HT1080 (cell line): ENCODE measurements at places on chromosomes 11 and 22. TPM values are rescaled to one million over a fixed set of nuclear protein-coding genes. Genes with fewer than 3 reads are reported as not detected.
A peak's percentile ranks its signal among the peaks of the same experiment; 100 is the strongest.

DNA sequence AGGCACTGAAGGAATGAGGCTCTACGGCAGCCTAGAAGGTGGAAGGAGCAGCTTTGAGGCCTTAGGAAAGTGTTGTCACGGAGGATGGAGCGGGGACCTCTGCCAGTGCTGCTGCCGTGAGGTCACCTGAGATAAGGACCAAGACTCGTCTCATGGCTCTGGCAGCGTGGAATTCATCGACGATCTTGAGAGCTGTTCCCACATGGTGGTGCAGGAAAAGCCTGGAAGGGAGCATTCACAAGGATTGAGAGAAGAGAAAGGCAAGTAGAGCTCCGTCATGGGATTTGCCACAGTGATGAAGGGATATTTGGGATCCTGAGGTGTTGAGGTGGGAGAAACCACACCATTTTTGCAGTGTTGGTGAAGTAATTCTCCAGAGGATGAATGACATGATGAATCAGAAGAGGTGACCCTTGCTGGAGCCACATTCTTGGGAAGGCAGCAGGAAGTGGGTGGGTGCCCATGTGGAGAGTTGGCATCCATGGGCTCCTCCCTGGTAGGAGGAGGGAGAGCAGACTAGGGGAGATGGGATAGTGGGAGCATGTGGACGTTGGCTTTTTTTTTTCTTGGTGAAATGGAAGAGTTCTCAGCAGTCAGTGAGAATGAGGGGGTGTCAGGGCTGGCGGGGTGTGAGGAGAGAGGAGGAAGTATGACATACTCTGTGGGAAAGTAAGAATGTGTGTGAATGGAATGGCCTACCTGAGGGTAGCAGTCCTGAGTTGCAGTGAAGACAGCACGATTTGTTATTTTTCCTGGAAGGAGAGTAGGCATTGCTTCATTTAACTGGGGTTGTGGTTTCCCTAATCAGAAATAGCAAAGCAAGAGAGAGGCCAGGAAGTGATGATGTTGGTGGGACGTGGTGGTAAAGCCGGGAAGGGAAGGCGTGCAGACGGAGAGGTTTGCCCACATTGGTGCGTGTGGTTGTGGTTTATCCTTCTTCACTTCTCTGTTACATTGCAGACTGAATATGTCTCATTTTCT lies 11.1 kb downstream of the PPP6R3 start:
- peak; percentile 91 for DNase-seq

DNA sequence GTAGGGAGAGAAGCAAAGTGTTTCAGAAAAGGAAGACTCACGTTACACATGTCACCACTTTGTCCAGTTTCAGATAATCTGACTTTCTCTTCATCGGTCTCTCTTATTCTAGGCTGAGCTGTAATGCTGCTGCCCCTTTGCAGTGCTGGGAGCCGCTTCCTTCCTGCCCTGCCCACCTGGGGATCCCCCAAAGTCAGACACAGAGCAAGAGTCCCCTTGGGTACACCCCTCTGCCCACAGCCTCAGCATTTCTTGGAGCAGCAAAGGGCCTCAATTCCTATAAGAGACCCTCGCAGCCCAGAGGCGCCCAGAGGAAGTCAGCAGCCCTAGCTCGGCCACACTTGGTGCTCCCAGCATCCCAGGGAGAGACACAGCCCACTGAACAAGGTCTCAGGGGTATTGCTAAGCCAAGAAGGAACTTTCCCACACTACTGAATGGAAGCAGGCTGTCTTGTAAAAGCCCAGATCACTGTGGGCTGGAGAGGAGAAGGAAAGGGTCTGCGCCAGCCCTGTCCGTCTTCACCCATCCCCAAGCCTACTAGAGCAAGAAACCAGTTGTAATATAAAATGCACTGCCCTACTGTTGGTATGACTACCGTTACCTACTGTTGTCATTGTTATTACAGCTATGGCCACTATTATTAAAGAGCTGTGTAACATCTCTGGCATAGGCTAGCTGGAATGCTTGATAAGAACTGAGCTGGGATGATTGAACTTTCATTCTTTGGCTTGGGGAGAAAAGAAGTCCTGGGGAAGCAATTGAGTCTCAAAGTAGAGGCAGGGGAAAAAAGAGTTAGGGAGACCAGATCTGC lies 31.2 kb upstream of the SMIM35 start:
- no peak for DNase-seq

- no peak for DNase-seq
These were observed 257.3 kb downstream of the MIAT start for GRCh38 chr22:26914519-26915185.

The BATF2 gene
- total RNA-seq = 1.6 and 3.1 TPM in 2 replicates

- no peak for DNase-seq
These were observed 10.1 kb upstream of the PRSS23 start for GRCh38 chr11:86790195-86790725.

The MICAL2 gene
- 254 and 314 TPM in 2 replicates for total RNA-seq

- DNase-seq = no peak
These were observed 1.7 kb upstream of the IL2RB start for GRCh38 chr22:37151401-37151800.

The SCGB1A1 gene
- total RNA-seq = not detected in 2 replicates

DNA sequence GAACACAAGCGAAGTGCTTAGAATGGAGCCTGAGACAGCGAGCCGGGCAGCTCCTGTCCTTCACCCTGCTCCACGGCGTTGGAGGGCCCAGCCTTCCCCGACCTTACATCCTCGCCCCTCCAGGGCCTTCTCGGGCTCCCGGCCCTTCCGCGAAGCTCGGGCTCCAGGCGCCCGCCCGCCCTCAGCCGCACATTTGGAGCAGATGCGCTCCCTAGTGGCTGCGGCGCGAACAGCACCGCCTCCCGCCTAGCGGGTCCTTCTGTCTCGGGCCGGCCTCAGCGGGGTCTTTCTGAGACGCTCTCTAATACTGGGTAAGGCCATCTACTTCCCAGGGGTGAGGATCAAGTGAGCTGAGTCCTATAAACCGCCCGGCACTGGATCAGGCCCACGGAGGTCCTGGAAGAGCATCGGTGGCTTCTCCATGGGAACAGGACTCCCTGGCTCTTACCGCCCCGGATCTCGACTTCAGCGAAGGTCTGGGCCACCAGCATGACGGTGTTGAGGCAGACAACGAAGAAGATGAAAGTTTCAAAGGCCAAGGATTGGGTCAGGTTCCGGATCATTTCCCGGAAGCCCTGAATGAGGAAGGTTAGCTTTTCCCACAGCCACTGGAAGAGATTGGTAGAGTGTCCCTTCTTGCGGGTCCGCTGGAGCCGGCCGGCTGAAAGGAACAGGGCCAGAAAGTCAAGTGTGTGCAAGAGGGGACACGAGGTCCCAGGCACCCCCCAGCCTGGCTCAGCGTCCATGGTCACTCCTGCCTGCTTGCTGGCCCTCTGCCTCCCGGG lies 3.7 kb downstream of the CATSPER1 start:
- DNase-seq = peak; percentile 55

GRCh38 chr11:11521306-11522002 lies 100.4 kb downstream of the GALNT18 start:
- peak; percentile 17 for DNase-seq

DNA sequence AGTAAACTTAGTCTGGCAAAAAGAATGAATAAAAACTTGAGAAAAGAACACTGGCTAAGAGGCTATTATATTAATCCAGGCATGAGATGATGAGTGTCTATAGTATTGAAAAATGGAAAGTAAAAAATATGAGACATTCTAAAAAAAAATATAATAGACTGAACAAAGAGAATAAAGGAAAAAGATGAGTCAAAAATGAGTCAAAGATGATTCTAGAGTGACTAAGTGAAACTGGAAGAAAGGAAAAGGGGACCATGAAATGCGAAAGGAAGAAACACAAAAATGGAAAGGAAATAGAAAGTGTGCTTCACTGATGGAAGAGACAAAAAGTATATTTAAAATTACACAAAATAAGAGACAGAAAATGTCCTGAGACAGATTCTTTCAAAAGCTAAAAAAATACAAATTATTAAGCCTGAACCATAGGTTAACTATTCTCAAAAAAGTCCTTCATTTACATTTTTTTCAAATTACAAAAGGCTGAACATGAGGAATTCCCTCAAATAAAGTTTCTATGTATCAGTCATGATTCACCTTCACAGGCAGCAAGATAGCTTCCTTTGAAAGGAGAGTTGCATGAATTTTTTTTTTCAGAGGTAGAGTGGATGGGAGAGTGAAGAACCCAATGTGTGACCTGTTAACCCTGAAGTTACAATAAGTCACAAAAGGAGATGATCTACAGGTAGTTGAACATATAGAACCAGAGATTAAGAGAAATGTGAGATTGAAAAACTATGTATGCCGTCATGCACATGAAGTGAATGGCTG lies 75.2 kb downstream of the EIF3M start:
- DNase-seq = peak; percentile 82

DNA sequence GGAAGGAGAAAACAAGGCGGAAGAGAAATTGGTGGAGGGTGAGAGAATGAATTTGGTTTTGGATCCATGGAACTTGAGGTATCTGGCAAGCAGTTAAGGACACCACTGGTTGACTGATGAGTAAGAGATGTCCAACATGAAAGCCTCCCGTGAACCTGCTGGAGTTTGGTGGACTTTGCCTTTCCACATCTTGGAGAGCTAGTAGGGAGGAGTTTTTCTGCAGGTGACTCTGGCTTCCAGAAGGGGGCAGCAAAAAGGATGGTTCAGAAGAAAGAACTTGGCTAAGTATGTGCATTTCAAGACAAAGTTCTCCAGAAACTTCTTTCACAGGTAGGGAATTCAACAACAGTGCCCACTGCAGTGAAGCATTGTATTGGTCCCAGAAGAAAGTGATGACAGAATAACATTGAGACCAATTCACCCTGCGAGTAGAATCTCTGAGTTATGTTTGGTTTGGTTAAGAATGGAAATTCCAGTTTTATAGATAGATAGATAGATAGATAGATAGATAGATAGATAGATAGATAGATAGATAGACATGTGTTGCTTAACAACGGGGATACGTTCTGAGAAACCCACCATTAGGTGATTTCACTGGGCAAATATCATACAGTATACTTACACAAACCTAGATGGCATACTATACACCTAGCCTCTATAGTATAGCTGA lies 28.5 kb downstream of the DCDC1 start:
- peak; percentile 31 for DNase-seq

DNA sequence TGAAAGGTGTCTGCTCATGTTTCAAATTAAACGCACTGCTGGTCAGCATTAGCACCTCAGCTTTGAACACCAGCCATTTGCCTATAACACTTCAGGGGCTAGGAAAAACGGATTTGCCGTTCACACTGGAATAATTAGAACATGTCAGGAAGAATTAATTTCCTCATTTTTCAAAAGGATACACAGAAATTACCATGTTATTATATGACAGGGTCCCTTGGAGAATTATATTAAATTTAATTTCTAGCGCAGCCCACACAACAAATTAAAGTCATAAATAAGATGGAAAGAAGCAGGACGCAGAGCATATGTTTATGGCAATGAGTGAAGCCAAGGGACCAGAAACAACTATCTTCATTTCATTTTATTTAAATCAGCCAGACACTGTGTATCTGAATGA lies 83.8 kb upstream of the SOX6 start:
- no peak for DNase-seq

GRCh38 chr22:16960884-16961249 lies 47.2 kb downstream of the GAB4 start:
- DNase-seq = no peak

The CCDC116 gene
- not detected in 2 replicates for total RNA-seq

The MMP12 gene
- not detected in 2 replicates for total RNA-seq

DNA sequence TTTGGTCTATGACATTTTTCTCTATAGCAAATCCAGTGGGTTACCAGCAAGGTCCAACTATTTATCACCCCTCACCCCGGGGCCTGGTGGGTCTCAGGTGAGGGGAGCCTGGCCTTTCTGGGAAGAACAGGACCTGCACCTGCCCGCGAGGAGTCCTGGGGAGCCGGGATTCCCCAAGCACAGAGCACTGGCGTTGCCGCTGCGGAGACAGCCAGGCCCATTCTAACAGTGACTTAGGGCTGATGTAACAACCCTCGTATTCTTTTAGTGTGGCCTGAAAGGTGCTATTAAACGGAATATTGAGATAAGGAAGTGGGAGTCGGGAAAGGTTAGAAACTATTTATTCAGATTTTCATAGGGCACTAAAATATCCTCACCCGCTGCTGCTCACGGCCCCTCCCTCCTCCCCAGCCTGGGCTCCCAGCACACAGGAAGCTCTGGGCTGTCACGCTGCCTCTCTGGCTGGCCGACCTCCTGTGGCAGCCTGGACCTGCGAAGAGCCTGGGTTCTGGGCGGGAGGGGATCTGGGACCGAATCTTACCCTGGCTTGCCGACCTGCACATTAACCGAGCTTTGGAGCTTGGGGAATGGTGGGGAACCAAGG lies 141.2 kb downstream of the MIAT start:
- no peak for DNase-seq

DNA sequence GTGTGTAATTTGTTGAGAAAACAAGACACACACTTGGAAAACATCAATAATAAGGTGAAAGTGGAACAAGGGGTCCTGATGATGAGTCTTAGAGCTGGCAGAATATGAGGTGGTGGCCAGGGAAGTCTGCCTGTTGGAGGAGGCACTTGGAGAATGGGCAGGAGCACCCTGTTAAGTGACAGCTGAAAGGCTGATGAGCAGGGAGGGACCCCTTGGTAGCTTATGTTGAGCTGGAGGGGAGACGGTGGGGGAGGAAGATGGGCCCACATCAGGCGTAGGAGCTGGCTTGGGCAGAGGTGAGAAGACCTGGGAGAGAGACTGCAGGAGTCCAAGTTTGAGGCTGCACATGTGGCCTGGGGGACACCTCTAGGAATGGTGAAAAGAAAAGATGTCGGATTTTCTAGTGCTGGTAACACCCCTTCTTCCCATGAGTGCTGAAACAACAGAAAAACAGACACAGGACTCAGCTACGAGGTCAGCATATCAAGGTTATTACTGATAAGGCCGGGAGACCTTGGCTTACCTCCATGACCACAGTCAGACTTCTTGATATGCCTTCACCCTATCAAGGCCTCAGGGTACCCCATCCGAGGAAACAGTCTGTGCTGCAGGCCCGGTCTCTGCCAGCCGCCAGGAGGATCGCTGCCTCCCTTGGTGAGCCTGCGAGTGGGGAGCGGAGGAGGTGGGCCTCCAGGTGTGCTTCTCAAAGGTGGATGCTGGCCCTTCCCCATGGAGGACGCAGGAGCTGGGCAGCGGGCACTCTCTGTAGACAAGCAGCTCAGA lies 14.3 kb upstream of the C11orf96 start:
- DNase-seq = no peak

DNA sequence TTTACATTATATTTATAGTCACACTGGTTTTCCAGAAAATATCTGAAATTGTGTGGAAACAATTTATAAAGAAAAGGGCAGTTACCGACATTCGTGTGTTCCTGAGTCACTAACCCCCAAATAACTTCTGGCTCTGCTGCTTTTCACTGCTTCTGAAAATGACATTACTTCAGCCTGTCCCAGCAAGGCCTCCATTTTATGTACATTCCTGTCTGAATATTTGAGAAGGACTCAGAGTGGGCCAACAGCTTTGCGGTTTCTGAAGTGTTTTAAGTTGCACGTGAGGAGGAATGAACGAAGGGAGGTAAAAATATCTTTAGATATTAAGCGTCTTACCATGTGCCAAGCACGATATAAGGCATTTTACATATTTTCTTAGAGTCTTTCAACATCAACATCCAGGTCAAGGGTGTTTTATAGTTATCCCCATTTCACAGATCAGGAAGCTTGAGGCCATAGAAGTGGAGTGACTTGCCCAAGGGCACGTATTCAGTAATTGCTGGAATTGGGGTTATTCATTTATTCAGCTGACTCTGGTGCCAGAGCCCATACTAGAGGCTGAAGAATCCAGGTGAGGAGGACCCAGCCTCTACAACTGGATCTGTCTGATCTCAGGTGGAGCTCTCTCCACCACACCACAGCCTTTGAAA lies 30.8 kb upstream of the WNT11 start:
- DNase-seq = no peak
